ENCODE measurements at places on chromosomes 7 and 10.

DNA sequence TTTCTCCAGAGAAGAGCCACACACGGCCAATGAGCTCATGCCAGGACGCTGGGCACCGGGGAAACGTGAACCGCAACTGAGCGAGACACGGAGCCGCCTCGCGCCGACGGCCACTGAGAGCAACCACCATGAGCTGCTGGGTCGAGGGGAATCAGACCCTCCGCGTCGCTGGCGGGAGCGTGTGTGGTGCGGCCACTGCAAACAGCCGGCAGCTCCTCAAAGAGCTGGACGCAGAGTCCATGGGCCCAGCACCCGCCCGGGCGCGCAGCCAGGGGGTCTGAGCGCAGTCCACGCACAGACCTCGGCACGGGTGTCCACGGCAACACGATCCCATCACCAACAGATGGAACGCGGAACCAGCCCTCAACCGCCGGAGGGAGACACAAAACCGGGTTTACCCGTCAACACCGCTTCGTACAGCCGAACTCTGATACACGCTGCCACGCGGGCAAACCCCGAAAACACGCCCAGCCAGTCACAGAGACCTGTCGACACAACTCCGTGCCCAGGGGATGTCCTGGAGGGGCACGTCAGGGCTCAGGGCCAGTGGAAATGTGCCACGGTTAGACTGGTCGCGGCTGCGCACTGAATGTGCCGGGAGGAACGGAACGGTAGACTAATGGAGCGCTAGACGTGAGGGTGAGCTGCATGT is 147.1 kb downstream of the ELFN1 start:
- no peak for DNase-seq

GRCh38 chr7:138903186-138903820 is 77.9 kb downstream of the KIAA1549 start:
- peak; percentile 29 for DNase-seq

- DNase-seq, result no peak
These were observed 106.9 kb upstream of the FAM3C start for GRCh38 chr7:121503039-121503438.

- DNase-seq, result no peak
These were observed 253.3 kb downstream of the DIP2C start for GRCh38 chr10:436013-436697.

- no peak for DNase-seq
These were observed 827.8 kb upstream of the ZWINT start for GRCh38 chr10:57188846-57189245.

DNA sequence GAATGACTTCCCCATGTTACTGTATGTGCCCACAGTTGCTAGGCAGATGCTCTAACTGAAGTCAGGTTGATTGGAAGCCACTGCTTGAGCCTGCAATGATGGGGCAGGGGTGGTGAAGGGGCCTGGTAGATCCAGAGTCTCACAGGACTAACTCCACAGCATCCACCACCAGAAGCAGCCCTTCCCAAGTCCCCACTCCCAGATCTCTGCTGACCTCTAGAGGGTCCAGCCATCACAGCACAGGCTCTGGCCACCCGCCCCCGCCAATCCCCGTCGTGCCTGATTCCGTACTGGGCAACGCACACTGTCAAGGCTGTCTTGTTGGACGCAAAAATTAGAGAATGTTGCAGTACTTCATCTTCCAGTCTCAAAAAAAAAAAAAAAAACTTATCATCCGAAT is 136.8 kb upstream of the PDE1C start:
- DNase-seq, result no peak

GRCh38 chr10:48878091-48878490 is 61.5 kb downstream of the LRRC18 start:
- DNase-seq, result no peak

- no peak for DNase-seq
These were observed 16.8 kb downstream of the SVOPL start for GRCh38 chr7:138684340-138684739.

DNA sequence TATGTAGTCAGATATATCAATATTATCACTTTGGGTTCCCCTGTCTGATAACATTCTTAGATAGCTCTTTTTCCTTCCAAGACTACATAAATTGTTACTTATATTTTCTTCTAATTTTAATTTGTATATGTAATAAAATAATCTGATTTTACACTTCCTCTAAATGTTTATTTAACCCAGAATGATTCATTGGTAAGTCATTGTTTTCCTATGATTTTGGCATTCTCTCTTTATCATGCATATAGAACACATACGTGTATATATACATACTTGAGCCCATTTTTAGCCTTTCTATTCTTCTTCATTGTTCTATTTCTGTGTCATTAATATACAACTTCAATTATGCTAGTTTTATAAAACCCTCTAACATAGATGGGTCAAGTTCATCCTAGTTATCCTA is 16.6 kb downstream of the SFTPD start:
- no peak for DNase-seq

- DNase-seq, result no peak
These were observed 8.8 kb downstream of the TDRD1 start for GRCh38 chr10:114188001-114188400.

DNA sequence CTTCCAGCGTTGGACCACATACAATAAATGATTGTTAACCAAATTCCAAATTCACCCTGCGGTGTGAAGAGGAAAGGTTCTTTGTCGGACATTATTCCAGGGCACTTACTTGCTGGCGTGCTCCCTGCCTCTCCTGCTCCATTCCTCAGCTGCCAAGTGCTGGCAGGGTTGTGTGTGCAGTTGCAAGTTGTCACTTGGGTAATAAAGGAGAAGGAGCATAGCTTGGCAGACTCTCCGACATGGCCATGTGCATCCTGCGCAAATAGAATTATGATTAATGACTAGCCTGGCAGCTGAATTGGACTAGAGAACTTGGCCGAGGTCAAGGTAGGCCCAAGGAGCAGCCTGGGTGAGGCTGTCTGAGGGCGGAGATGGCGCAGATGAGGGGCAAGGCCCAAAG is 92.3 kb upstream of the ELMO1 start:
- no peak for DNase-seq

GRCh38 chr7:143049362-143049761 is 2.8 kb upstream of the OR6V1 start:
- DNase-seq, result no peak

DNA sequence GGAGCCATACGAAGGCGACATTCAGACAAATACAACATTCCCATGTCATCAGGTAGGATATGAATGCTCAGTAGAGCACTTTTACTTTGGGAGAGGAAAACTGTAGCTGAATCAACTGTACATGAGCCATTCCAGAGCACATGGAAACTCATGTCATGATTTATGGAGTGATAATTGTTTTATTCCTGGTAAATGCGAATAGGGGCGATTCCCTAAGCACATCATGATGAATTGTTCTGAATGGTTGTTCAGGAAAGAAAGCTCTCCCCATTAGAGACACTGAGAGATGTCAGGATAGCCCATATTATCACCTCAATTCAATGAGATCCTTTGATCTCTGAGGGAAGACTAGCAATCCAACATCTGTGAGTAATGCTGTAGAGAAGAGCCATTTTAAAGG is 243.6 kb downstream of the FOXP2 start:
- DNase-seq, result no peak

- peak; percentile 26 for DNase-seq
These were observed 2.2 kb downstream of the CFAP46 start for GRCh38 chr10:132939957-132940790.

DNA sequence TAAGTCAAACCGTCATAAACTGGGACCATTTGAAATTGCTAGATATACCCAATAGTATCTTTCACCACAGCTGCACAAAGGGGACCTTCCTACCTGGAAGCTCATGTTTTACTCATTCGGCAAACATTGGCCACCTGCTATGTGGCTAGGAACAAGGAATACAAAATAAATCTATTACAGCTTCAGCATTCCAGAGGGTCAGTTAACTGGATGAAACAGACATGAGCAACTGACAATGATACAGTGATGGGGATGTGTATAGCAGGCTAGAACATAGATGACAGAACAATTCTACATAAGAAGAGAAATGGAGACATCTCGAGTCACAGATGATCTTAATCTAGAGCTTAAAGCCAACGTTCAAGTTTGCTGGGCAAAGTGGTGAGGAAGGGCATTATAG is 3.1 kb upstream of the SMURF1 start:
- no peak for DNase-seq

DNA sequence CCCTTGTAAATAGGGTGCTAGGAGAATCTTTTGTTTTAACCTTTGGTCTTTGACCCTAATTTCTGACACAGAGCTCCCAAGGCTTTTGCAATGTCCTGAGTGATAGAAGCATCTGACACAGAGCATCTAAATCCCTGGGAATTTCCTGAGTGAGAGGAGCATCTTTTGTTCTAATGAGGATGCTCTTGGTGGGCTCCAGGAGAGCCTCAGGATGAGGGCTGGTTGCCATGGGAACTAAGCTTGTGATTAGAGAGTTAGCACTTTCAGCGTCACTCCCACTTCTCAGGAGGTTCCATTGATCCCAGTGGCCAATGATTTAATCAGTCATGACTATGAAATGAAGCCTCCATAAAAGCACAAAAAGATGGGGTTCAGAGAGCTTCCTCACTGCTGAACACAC is 264.8 kb downstream of the KIF20B start:
- no peak for DNase-seq

DNA sequence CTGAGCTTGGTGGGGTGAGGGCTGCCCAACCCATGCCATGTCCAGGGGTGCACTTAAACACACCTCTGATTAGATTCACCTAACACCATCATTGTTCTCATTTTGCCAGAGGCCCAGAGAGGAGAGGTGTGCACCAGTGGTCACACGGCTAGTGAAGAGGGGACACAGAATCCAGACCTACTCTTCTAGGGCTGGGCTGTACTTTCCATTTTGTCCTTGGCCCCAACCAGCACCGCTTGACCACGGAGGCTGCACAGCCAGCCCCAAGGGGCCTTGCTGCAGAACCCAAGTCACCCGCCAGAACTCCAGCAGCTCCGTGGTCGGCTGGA is 246 bp upstream of the WDFY4 start:
- DNase-seq, result no peak

DNA sequence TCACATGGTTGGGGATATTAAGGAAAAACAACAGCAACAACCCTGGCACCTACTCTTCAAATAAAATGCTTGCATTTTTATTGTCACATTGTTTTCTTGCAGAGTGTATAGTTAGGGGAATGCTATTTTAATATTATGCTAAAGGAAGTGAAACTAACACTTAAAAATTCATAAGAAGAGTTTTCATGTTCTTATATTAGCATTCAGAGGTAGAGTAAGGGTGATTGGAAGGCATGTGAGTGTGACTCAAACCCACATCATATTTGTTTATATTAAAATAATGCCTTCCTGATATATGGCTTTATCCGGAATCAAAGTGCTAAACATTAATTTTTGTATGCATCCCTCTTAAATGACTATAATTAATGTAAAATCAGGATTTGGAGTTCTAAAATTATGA is 59.8 kb upstream of the TES start:
- no peak for DNase-seq

- no peak for DNase-seq
These were observed 58.1 kb upstream of the HABP2 start for GRCh38 chr10:113494761-113495160.

GRCh38 chr10:92164036-92164696 is 126.7 kb downstream of the CPEB3 start:
- DNase-seq, result no peak

DNA sequence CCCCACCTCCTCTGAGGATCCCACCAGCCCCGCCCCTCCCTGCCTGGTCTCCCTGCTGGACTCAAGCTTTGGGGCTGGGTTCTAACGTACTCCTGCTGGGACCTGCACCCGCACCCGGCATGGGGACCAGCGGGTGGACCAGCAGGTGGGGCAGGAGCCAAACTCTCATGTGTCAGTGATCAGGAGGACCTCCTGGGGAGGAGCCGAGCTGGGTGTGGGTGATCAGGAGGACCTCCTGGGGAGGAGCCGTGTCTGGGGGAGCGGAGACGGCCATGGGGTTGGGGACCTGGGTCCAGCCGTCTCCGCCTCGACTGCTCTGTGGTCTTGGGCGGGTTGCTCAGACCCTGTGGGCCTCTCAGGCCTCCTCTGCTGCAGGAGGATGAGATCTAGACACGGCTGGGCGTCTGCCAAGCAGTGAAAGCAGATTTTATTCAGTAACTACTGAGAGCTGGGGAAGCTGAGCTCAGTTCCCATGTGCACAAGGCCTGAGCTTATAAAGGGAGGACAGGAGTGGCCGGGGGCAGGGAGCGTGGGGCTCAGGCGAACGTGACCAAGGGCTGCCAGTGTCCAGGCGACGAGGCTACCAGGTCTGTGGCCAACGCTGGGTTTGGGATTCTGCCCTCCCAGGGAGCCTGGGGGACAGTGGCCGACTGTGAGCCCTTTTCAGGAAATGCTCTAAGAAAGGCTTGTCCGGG is 33.6 kb upstream of the UTF1 start:
- DNase-seq, result no peak

DNA sequence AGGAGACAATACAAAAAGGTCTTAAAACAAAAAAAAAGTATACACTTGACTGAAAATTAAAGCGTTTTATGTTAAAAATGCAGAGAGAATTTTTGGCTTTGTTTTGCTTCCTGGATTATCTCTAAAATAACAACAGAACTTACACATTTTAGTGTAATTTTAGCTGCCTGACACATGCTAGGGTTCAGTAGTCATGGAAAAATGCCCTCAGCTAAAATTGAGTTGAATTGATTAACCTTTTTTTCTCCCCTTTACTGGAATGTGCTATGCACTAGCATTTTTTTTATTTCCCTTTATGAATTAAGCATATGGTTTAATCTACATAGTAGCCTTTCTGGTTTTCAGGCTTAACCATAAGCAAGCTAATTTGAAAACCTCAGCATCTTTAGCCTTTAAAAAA is 89.9 kb downstream of the ZNF277 start:
- no peak for DNase-seq

- DNase-seq, result no peak
These were observed 40.9 kb downstream of the CDH23 start for GRCh38 chr10:71437537-71438092.

- DNase-seq, result peak; percentile 56
These were observed 78.9 kb downstream of the MKI67 start for GRCh38 chr10:128047351-128047750.

DNA sequence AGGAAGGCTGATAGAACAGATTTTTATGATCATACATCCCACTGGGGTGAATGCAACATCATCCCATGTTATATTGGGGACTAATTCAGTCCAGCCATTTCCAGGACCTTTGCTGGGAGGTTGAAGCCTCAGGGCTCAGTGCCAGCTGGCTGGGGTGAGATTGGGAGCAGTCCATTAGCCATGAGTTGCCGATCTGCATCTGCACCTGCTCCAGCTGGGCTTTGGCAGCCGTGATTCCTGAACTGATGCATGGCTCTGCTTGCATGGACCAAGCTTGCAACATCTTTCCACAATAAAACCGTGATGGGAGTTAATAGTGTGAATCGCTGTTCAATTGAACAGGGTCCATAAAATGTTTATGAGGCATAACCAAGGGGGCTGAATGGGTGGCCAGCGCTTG is 346.9 kb downstream of the TYW1 start:
- no peak for DNase-seq

GRCh38 chr10:126014309-126014708 is 117.9 kb downstream of the FANK1 start:
- DNase-seq, result no peak

Measured in stimulated activated CD4-positive, alpha-beta T cell treated with anti-CD3 and anti-CD28 coated beads, TNF-alpha, amount 100 ng/mL, for 1 hour (primary cell).